NCI-H1930 (cell line): ENCODE measurements at places on chromosomes 13 and 19.

DNA sequence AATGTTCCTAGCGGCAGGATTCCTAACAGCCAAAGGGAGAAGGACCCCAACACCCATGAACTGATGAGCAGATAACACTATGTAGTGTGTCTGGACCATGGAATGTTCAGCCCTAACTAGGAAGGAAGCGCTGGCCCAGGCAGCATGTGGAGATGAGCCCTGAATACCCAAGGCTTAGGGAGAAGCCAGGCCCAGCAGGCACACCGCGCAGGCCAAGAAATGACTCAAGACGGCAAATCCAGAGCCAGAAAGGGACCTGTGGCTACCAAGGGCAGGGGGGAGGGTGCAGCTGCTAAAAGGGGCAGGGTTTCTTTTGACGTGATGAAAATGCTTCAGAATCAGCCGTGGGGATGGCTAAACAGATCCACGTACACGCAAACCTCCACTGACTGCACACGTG lies 20.7 kb upstream of the TINCR start:
- no peak for DNase-seq

GRCh38 chr19:27733551-27734266 lies 1479.2 kb downstream of the UQCRFS1 start:
- no peak for DNase-seq

DNA sequence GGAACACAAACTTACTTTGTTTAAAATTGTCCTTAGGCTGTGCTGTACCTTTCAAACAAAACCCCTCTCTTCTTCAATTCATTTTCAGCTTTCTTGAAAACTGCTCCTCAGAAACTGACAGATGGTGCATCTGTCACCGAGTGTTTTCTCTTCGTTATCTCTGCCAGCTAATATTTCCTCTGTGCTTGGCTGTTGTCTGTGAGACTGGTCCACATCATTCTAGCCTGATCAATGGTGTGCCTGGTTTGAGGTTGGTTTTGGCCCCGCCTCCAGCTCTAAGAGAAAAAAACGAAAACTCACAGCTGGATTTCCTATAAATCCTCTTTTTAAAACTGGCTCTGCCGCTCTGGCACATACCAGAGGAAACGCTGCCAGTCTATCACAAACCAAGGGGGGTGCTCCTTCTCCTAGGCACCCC lies 79.7 kb downstream of the STARD13 start:
- DNase-seq, result no peak

DNA sequence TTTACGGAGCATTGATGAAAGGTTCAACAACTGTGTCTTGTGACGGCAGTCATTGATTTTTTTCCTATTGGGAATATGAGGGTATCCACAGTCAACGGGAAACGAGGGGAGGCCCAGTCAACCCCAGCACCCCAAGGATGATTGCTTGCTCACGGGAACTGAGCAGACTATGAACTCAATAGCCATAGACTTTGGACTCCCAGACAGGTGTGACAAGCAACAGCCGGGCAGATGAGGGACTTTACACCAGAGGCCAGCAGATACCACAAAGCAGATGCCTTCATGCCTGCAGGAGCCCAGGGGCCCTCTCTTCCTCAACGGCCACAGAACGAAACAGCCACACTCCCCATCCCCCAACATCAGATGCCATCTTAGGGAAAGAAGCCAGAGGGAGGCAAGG lies 80.3 kb upstream of the FLT1 start:
- no peak for DNase-seq

GRCh38 chr13:50230662-50230978 lies 215.4 kb downstream of the KCNRG start:
- DNase-seq, result no peak

DNA sequence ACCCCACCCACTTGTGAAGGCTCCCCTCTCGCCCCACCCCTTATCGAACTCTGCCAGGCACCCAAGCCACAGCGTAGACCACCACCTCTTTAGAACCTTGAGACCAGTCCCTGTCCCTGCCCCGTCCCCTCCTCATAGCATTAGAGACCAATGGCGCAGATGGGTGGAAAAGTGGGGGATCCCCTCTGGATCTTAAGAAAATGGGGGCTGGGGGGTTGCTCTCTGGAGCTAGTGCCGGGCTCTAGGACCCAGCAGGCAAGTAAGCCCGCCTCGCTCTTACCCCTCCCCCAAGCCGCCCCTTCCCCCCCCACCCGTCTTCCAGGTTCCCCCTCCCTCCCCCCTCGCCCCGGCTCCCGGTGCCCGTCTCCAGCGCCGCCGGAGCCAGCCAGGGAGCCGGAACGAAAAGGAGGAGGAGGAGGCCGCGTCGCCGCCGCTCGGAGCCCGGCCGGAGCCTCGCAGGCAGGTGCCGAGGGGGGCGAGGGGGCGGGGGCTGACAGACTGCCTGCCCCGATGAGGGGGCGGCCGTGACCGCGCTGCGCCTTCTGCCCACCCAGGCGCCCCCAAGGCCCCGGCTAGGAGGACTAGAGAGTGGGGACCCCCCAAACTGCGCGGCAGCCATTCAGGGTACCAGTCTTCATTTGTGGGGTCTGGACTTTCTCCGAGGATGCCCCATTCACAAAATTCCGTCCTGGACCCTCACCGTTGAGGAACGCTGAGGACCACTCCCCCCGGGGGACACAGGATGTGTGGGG lies at the start of gene SPRED3:
Gene SPRED3, plus strand, starts transcription at position 349 of the 752 bp plus-strand sequence. CDS start 1,606 bp downstream, outside the sequence.
- peak; percentile 75 for DNase-seq
